Kidney (tissue), 22 donors: ENCODE measurements at places on chromosomes 5 and 9. TPM values are rescaled to one million over a fixed set of nuclear protein-coding genes. Genes with fewer than 3 reads are reported as not detected.
A peak's percentile ranks its signal among the peaks of the same experiment; 100 is the strongest.

DNA sequence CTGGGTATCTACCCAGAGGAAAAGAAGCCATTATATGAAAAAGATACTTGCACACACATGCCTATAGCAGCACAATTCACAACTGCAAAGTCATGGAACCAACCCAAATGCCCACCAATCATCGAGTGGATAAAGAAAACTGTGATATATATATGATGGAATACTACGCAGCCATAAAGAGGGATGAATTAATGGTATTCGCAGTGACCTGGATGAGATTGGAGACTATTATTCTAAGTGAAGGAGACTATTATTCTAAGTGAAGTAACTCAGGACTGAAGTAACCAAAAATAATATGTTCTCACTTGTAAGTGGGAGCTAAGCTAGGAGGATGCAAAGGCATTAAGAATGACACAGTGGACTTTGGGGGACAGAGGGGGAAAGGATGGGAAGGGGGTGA, 30.0 kb upstream of the GABBR2 start:
- no peak for DNase-seq

- DNase-seq = peak; percentile 91
These were observed 984.4 kb upstream of the DMAC1 start for GRCh38 chr9:8783941-8784340.

The FBP2 gene
- not detected for polyA plus RNA-seq

GRCh38 chr5:178384816-178385495, 152.4 kb upstream of the PHYKPL start:
- DNase-seq = no peak

DNA sequence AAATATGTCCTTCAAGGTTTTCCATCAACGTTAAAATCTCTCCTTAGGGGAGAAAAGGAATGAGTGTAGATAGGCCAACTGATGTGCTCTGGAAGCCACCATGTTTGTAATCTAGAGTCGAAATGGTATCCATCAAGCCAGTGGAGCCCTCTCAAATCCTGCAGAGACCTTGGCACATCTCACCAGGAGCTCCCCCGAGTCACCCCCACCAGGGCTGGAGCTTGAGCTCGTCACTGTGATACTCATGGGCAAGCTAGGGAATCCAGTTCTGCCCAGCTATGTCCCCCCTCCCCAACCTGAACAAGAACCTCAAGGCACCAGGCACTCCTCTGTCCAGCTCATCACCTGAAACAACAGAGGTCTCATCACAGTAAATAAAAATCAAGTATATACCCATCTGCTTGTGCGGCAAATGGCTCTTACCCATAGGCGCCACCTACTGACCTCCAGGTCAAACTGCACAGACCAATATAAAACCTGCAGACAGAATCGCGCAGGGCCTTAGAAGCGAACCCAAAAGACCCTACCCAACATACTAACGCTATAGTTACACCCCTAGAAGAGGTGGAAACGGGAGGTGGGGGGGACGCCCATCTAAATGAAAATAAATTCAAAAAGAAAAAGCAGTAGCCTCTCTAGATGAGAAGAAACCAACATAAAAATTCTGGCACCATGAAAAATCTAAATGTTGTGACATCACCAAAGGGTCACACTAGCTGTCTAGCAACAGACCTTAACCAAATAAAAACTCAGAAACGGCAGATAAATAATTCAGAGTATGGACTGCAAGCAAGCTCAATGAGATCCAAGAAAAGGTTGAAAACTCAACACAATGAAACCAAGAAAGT, 75.0 kb downstream of the TTC39B start:
- DNase-seq = no peak

The ZNF300 gene
- 4.0 TPM for polyA plus RNA-seq

DNA sequence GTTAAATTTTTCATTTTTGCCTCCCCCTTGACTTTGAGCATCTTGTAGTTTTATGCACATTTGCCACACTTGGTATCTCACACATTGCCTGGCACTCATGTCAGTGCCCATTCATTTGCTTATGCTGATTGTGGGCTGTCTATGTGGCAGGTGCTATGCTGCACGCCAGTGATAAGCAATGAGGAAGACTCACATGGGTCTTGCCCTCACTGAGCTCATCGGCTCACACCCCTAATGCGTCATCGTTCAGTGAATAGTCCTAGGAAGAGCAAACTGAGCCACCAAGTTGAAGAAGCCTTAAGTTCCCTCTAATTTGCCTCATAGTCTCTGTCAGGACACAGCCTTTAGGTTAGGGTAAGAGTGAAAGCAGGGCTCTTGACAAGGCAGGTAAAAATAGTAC, 209.4 kb upstream of the IL12B start:
- DNase-seq = no peak

- DNase-seq = no peak
These were observed 2.8 kb downstream of the CCDC152 start for GRCh38 chr5:42759456-42759855.

DNA sequence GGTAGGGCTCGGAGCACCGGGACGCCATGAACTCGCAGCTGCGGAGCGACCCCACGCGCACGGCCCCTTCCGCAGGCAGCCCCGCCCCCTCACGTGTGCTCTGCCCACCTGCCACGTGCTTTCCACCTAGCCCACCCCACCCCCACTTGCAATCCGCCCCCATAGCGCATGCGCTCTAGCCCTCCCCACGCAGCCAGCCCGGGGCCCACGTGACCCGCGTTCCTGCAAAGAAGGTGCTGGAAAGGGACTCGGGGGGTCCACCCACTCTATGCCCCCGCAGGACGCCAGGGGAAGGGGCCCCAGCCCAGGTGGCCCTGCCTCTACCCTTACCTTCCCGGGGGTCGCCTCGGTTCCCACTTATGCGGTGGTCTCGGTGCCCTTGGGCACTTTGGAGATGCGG, at the start of gene SOHLH1:
SOHLH1 (minus strand) TSS at position 42 of the 400 bp plus-strand sequence; CDS start at position 28, 14 bp downstream.
- DNase-seq = no peak

The F2RL1 gene
- 24.5 TPM for polyA plus RNA-seq

DNA sequence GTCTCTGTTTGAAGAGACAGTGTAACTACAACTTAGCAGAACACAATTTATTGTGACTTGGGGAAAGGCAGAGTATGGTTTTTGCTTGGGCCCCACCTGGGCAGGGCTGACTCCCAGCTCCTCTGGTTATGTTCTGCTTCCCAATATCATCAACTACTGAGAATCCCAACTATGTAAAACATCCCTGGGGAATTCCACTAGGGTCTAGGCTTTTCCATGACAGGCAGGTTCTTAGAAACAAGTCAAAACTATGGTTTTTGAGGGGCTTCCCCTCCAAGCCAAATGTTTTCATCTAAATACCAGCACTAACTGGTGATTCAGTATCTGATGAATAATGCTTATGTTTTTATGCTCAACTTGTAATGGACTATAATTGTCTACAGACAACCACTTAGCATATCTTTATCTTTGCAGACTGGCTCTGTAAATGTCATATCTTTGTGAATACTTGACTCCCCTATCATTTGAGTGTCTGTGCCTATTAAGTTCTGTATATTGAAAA, 409.5 kb downstream of the PDE4D start:
- DNase-seq = no peak

DNA sequence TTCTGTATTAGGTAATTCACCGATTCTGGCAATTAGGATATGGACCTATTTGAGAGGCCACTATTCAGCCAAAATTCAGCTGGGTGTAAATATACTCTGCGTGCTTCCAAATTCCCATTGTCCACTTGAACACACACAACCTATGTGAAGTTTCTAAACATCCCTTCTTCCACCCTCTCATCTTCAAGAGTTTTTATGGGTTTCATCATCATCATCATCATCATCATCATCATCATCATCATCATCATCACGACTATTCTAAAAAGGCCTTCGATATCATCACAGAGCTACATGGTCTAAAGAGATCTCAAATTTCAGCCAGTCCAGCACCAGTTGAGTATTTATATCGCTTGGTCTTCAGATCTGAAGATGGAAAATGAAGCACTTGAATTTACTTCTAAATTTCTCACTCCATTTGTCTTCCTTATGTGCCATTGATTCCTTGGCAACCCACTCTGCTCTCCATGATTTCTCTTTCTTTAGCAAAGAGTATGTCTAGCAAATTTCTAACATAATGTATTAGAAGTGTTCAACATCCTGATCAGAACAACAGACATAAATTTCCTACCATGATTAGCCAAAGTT, 49.2 kb upstream of the HMHB1 start:
- no peak for DNase-seq

The PCDHGA9 gene
- 0.54 TPM for polyA plus RNA-seq

GRCh38 chr9:134566936-134567335, 74.7 kb upstream of the COL5A1 start:
- no peak for DNase-seq

DNA sequence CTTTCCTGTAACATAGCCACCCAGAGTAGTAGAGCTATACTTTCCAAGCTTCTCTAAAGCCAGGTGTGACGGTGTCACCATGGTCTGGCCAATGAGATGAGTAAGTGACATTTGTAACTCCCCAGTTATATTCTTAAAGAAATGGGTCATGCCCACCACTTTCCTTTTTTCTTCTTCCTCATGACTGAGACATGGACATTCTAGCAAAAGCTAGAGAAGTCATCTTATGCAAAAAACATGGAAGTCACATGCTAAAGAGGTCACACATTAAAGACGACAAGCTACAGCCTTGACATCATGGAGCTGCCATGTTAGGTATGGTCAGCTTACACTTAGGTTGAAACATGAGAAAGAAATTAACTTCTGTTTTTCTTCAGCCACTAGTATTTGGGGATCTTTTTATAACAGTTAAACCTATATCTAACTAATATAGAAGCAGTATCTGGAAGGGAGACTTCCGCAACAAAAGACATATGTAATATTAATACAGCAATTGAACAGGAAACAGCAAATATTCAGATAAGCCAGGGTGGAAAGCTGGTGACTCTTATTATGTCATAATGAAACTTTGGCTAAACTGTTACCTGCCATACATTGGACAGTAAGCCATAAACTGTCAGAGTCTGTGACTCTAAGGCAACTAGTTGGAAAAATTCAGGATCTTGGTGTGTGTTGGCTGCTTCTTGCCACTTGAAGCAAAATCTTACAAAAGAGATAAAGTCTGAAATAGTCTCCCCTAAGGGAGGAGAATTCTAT, 54.7 kb upstream of the SNX2 start:
- DNase-seq = no peak

The S100Z gene
- 0.69 TPM for polyA plus RNA-seq

The SCGB3A2 gene
- not detected for polyA plus RNA-seq

DNA sequence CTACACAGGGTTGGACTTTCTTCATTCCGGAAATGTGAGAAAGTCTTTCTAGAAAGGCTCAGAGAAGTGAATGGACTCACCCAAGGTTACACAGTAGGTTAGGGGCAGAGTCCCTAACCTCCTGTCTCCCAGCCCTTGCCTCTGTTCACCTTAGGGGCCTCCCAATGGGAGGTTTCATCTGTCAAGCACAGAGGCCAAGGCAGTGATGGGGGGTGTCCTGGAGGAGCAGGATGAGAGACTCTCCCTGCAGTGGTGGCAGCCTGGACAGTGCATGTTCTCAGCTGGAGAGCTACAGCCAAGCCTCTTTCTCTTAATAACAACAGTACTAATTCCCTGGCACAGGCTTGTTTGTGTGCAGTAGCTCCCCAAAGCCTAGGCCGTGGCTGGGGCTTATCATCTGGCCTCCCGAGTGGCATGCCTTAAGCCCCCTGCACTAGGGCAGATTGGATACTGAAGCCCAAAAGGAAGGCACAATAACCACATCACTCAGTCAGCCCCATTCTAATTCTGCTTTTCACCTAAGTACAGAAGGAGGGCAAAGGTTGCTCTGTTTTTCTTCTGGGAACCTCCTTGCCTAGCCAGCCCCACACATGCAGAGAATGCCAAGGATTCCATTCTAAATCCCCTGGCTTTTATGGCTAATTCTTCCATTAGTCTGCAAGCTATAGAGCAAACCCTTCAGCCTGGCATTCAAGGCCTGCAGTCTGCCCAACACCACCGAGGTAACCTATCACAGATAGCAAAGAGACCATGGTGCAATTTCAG, 50.2 kb upstream of the XPA start:
- peak; percentile 16 for DNase-seq

The SNCAIP gene
- 0.82 TPM for polyA plus RNA-seq

- DNase-seq = no peak
These were observed 54.4 kb downstream of the SMIM23 start for GRCh38 chr5:171840066-171840465.
